ENCODE measurements at places on chromosomes 3 and 15. TPM values are rescaled to one million over a fixed set of nuclear protein-coding genes. Genes with fewer than 3 reads are reported as not detected.
A peak's percentile ranks its signal among the peaks of the same experiment; 100 is the strongest.

The SLC12A1 gene
- not detected for total RNA-seq

The SH2D7 gene
- not detected for total RNA-seq

DNA sequence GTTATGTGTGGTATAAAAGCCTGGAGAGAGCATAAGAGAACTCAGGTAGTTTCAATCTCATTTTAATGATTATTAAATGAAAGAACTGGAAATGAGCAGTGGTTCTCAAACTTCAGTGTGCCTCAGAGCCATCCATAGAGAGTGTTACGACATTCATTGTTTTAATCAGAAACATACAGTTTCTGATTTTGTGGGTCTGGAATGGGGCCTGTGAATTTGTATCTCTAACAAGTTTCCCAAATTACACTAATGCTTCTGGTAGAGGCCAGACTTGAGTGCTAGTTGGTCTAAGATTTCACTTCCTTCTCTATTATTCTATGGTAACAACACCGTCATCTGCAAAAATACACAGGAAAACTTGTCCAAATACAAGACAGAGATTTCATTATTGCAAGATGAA lies 292.0 kb upstream of the NECTIN3 start:
- H3K27me3 ChIP-seq = no peaks in the 10 kb centered on the region
- no peak for DNase-seq
- no peak overlapping the region for H3K27ac ChIP-seq
- no peaks in the 10 kb centered on the region for H3K4me1 ChIP-seq
- H3K36me3 ChIP-seq = no peaks in the 10 kb centered on the region

GRCh38 chr15:29968895-29969561 lies 113.7 kb upstream of the GOLGA8J start:
- H3K27me3 ChIP-seq = peaks cover 41% of the 10 kb centered on the region
- DNase-seq = no peak
- no peak overlapping the region for H3K27ac ChIP-seq
- no peak overlapping the region for H3K4me3 ChIP-seq
- no peaks in the 10 kb centered on the region for H3K36me3 ChIP-seq
- H3K4me1 ChIP-seq = no peaks in the 10 kb centered on the region

The HGD gene
- total RNA-seq = 0.78 TPM

DNA sequence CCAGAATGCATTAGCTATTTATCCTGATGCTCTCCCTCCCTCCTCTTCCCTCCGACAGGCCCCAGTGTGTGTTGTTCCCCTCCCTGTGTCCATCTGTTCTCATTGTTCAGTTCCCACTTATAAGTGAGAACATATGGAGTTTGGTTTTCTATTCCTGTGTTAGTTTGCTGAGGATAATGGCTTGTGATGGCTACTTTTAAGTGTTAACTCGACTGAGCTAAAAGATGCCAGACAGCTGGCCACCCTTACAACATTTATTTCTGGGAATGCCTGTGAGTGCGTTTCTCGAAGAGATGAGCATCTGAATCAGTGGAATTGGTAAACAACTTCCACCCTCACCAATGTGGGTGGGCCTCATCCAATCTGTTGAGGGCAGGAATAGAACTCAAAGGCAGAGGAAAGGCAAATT lies 24.7 kb upstream of the TM2D3 start:
- no peaks in the 10 kb centered on the region for H3K27me3 ChIP-seq
- peaks cover 76% of the 10 kb centered on the region for H3K36me3 ChIP-seq
- H3K27ac ChIP-seq = no peak overlapping the region
- no peak for DNase-seq
- no peak overlapping the region for H3K4me3 ChIP-seq

The RGMA gene
- not detected for total RNA-seq

The MSL2 gene
- total RNA-seq = 58.0 TPM

The ROPN1 gene
- not detected for total RNA-seq

The MYZAP gene
- 0.88 TPM for total RNA-seq

DNA sequence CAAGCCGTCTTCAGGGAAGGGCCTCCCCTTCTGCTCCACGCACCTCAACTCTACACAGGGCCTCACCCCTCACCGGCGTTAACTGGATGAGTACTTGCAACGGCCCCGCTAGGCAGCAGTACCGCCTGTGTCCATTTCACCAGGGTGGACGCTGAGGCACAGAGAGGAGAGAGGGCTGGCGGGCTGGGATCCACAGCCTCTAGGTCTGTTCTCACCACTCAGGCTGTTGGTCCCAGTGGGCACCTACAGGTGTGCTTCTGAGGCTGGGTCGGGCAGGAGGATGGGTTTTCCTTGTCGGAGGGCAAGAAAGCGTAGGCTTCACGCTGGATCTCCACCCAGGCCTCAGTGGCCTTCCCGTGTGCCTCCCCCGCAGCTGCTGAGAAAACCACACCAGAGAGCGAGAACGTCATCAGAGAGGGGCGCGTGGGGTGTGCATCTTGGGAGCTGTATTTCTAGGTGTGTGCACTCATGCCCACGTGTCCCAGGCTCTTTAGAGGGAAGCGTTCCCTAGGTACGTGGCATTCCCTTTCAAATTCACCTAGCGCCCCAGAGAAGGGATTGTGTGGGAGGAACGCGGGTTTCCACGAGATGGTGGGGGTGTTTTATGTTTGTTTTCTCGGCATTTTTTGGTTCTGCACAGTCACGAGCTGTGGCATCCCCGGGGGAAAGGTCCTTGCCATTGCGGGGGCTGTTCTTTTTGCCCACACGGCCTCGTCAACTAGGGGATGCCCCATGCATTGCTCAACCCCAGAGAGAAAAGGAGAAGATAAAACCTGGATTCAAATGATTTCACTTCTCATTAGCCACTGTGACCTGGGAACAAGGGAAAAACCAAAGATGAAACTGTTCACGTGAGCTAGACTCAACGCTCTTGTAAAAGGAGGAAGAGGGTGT lies 67.7 kb downstream of the MGLL start:
- H3K4me1 ChIP-seq = peaks cover 71% of the 10 kb centered on the region
- H3K27ac ChIP-seq = peak overlapping the region; percentile 90
- no peaks in the 10 kb centered on the region for H3K27me3 ChIP-seq
- no peaks in the 10 kb centered on the region for H3K36me3 ChIP-seq
- DNase-seq = peak; percentile 59
- H3K4me3 ChIP-seq = peak overlapping the region; percentile 76

GRCh38 chr3:48001991-48002390 lies 14.2 kb downstream of the MAP4 start:
- H3K27ac ChIP-seq = no peak overlapping the region
- H3K36me3 ChIP-seq = peaks cover 11% of the 10 kb centered on the region
- H3K4me1 ChIP-seq = no peaks in the 10 kb centered on the region
- H3K27me3 ChIP-seq = no peaks in the 10 kb centered on the region
- DNase-seq = no peak

DNA sequence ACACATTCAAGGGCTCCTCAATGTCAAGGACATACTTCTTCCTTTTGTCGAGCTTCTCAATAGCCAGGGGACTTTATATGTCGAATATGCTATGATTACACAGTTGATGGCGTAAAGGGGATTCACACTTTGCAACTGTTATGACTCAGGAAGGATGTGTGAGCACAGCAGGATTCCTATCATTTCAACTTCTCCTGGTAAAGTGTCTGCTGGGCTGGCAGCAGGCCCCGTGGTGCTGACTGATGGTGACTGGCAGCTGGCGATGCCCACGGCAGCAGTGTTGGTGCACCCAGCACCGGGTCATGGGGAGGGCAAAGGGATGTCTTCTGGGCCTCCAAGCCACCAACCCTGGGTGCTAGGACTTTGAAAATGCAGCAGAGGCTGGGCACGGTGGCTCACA lies 44.8 kb upstream of the GNB5 start:
- H3K4me1 ChIP-seq = peaks cover 70% of the 10 kb centered on the region
- no peak for DNase-seq
- peak overlapping the region; percentile 99 for H3K27ac ChIP-seq
- no peaks in the 10 kb centered on the region for H3K36me3 ChIP-seq
- H3K4me3 ChIP-seq = peak overlapping the region; percentile 75
- H3K27me3 ChIP-seq = no peaks in the 10 kb centered on the region

DNA sequence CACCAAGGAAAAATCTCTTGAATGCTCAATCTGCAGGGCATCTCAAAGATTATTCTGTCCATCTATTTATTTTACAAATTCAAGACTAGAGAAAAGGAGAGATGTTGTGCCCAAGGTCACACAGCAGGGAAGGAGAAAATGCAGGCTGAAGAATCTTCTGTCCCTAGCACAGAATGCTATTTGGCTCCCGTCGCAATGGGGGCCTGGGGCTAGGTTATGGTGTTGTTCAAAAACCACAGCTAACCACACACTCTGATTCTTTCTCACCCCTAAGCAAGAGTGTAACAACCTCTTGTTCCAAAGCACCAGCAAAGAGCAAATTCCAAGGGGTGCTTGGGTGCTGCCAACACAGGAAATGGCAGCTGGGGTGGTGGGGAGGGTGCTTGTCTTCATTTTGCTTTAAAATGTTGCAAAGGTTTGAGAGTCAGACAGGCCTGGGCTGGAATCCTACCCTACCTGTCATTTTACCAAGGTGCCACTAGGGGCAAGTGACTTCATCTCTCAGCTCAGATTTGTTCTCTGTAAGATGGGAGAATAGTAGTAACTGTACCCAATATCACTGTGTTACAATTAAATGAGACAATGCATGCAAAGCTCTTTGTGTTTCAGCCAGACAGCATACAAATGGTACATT lies 112.5 kb downstream of the ADAMTS9 start:
- no peaks in the 10 kb centered on the region for H3K4me1 ChIP-seq
- no peaks in the 10 kb centered on the region for H3K36me3 ChIP-seq
- H3K27me3 ChIP-seq = no peaks in the 10 kb centered on the region

The PEX5L gene
- total RNA-seq = not detected

GRCh38 chr3:149964291-149964690 lies 6.4 kb downstream of the PFN2 start:
- no peak for DNase-seq
- H3K36me3 ChIP-seq = peaks cover 6% of the 10 kb centered on the region
- H3K4me1 ChIP-seq = peaks cover 14% of the 10 kb centered on the region

GRCh38 chr3:4680871-4681300 lies 187.7 kb downstream of the ITPR1 start:
- H3K27me3 ChIP-seq = no peaks in the 10 kb centered on the region
- H3K4me1 ChIP-seq = no peaks in the 10 kb centered on the region
- H3K4me3 ChIP-seq = no peak overlapping the region
- no peak for DNase-seq
- H3K27ac ChIP-seq = no peak overlapping the region

The ZNF35 gene
- total RNA-seq = 13.9 TPM

- DNase-seq = no peak
- H3K4me1 ChIP-seq = peaks cover 5% of the 10 kb centered on the region
- no peaks in the 10 kb centered on the region for H3K27me3 ChIP-seq
- H3K36me3 ChIP-seq = peaks cover 39% of the 10 kb centered on the region
- no peak overlapping the region for H3K27ac ChIP-seq
- H3K4me3 ChIP-seq = no peak overlapping the region
Measured at GRCh38 chr3:14200276-14200675, 21.7 kb downstream of the LSM3 start.

The SKOR1 gene
- 0.64 TPM for total RNA-seq

The C15orf62 gene
- 5.7 TPM for total RNA-seq

GRCh38 chr3:30648670-30649357 lies 42.4 kb downstream of the TGFBR2 start:
- peak overlapping the region; percentile 25 for H3K4me3 ChIP-seq
- H3K27ac ChIP-seq = peak overlapping the region; percentile 86
- H3K4me1 ChIP-seq = peaks cover 99% of the 10 kb centered on the region
- no peaks in the 10 kb centered on the region for H3K27me3 ChIP-seq

DNA sequence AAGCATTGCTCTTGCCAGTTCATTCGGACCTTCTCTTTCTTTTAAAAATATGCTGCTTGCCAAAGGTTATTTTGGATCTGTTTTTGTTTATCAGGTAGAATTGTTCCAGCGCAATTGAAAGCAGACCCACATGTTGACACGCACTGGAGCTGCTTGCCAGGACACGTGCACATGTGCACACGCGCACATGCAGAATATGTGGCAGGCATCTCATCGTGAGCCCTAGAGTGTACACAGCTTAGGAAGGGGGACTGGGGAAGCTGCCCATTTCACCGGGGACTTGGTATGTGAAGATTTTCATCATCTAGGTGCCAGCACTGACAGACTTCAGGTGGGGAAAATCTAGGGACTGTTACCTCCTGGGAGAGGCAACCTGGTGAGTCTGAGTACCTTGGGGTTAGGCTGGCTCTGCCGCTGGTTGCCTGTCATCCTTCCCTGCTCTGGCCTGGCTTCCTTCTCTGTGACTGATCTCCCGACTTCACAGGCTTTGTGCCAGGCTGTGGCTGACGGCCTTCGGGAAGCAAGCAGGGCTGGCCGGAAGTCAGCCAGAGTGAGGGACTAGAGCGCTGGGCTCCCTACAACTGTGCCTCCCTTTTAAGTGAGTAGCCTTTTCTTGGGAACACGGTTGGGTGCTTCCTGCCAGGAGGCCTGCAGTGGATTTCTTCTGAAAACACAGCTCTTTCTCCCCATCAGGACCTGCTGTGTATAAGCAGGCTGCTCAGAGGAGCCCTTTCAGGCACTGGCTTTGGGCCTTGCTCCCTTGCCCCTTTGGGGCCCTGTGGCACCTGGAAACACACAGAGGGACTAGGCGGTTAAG lies 129.3 kb downstream of the EEFSEC start:
- H3K4me1 ChIP-seq = no peaks in the 10 kb centered on the region
- H3K36me3 ChIP-seq = peaks cover 42% of the 10 kb centered on the region
- no peak overlapping the region for H3K27ac ChIP-seq
- no peak for DNase-seq
- no peaks in the 10 kb centered on the region for H3K27me3 ChIP-seq

DNA sequence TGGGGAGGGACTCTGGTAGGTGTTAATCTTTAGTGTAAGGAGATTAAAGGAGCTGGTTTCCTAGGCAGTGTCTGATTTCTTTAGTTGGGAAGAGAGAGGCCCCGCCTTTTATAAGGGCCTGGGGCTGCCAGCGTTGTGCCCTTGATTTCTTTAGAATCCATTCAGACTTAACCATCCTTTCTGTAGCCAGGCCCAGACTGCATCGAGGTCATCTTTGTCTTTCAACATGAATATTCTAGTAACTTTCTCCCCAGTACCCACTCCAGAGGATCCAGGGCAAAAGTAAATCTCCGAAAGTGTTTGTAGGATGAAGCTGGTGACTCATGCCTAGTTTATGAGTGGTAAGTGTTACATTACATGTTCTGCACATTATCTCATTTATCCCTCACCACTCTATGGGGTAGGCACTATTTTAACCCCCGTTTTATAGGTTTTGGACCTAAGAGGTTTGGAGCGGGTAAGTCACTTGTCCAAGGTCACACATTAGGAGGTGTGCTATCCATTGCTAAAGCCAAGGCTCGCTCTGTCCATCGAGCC lies 11.8 kb upstream of the USP3 start:
- H3K27ac ChIP-seq = peak overlapping the region; percentile 73
- H3K27me3 ChIP-seq = no peaks in the 10 kb centered on the region
- no peak overlapping the region for H3K4me3 ChIP-seq
- DNase-seq = no peak
- H3K4me1 ChIP-seq = peaks cover 62% of the 10 kb centered on the region

GRCh38 chr3:22729212-22729611 lies 473.9 kb upstream of the UBE2E2 start:
- no peak for DNase-seq
- no peaks in the 10 kb centered on the region for H3K36me3 ChIP-seq
- no peaks in the 10 kb centered on the region for H3K4me1 ChIP-seq
- peaks cover 2% of the 10 kb centered on the region for H3K27me3 ChIP-seq
- H3K4me3 ChIP-seq = no peak overlapping the region

The CCDC9B gene
- 2.1 TPM for total RNA-seq
